ENCODE measurements at places on chromosomes 4 and X.

- no peak for DNase-seq
Measured at GRCh38 chr4:70842761-70843435, 3.2 kb upstream of the GRSF1 start.

- no peak for DNase-seq
Measured at GRCh38 chr4:30866346-30866745, 146.2 kb downstream of the PCDH7 start.

DNA sequence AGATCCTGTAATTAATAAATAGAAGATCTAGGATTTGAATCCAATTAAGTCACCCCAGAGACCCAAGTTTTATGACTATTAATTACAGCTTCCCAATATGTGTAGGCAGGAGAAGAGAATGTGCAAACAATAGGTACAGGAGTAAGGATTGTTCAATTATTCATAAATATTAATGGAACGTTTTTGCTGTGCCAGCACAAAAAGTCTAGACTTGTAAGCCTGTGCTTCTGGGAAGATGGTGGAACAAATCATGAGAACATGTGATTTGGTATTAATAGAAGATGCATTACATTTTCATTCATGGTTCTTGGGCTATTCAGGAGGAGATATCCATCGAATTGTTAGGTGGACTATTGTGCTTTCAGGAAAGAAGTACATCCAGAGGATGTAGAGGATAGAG, 1240.9 kb downstream of the STIM2 start:
- DNase-seq: no peak

- DNase-seq: no peak
Measured at GRCh38 chr4:153518637-153519389, 52.7 kb downstream of the TMEM131L start.

GRCh38 chrX:20680998-20681397, 414.3 kb upstream of the RPS6KA3 start:
- no peak for DNase-seq

All from stimulated activated naive CD4-positive, alpha-beta T cell treated with Interleukin-2 at 50 U/mL for 16 hours (primary cell).